Type B pancreatic cell (in vitro differentiated cells): ENCODE measurements at places on chromosomes 16 and 17.

DNA sequence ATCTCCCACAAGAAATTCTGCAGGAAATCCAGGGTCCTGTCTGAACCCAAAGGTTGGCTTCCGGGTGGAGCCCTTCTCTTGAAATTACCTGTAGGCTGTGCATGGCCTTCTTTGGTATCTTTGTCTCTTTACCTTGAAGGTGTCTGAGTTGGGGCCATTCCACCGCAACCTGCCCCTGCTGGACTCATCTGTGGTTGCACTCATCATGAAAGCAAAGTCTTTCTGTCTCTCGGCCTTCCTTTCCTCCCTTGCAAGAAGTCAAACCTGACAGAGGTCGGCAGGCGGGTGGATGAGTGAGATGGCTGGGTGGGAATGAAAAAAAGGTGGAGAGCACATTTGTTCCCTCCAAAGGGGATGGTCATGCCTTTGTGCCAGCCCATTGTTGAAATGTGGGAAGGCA lies 25.1 kb downstream of the SALL1 start:
- no peak for DNase-seq

- DNase-seq = no peak
These were observed 148.1 kb downstream of the MRM1 start for GRCh38 chr17:36749493-36749892.

DNA sequence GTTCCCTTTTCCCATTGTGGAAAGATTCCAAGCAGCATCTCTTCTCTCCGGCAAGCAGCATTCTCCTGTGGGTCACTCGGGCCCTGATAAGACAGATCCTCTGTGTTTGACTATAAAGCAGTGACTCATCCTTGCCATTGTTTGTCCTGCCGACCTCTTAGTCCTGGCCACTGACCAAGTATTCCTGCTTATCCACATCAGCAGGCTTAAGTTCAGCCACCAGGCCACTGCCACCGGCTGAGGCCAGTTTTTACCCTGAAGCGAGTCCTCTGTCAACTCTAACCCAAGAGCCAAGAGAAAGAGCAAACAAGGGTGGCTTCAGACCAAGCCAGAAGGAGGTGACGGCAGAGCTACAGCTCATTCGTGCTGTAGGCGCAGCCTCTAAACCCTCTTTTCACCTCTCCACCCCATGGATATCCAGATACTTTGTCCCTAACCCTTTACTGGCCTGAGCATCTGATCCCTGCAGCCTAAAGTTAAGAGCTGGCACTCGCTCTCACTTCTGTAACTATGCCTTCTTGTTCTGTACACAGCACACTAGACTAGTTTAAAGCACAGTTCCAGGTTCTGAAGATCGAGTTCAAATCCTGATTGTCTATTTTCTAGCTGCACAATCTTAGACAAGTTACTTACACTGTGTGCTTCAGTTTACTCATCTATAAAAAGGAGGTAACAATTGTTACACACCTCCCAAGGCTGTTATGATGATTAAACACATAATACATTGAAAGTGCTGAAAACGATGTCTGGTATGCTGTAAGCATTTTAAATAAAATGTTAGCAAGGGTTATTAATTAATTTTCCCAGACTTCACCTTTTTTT lies 31.0 kb downstream of the SOX9 start:
- DNase-seq = no peak

GRCh38 chr17:48701864-48702532 lies 20.3 kb downstream of the PRAC1 start:
- no peak for DNase-seq

DNA sequence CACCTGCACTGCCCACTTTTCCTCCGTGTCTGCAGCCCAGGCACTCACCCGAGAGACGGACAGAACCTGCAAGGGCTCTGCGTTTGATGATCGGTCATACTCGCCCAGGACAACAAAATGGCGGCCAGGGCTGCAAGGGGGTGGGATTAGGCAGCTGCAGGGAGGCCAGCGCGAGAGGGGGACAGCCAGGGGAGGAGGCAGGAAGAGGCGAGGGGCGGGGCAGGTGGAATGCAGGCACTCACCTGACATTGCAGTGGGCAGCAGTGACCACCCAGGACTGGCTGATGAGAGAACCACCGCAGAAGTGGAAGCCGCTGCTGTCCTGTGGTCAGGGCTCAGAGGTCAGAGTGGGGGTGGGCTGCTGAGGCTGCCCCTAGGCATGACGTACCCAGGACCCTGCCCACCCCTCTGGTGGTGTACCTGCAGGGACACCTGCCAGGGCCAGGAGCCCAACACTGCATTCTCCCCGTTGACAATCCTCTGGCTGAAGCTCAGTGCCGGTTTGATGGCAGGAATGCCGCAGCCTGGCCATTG lies 917 bp downstream of the CTRL start:
- no peak for DNase-seq

GRCh38 chr16:8660841-8661301 lies 13.5 kb upstream of the ABAT start:
- DNase-seq = no peak

GRCh38 chr17:42129109-42129837 lies 6.7 kb downstream of the HSPB9 start:
- DNase-seq = no peak

- DNase-seq = no peak
These were observed 80.9 kb downstream of the PARN start for GRCh38 chr16:14548933-14549788.

DNA sequence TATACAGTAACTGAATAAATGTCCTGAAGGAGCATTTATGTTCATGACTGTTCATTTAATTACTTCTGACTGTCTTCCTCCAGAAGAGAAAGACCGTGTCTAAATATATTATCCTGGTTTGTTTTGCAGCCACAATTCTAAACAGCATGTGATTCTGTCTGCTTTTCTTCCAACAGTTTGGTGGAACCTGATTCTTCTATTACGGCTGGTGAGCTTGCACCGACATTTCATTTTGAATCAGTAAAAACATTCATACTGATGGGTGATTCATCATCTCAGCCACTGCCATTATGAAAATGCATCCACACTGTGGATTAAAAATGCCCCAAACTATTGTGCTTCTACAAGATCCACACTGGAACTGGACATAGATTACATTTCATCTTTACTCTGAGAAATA lies 16.9 kb downstream of the KNOP1 start:
- DNase-seq = no peak

- no peak for DNase-seq
These were observed 70.5 kb downstream of the CFDP1 start for GRCh38 chr16:75362846-75363245.

DNA sequence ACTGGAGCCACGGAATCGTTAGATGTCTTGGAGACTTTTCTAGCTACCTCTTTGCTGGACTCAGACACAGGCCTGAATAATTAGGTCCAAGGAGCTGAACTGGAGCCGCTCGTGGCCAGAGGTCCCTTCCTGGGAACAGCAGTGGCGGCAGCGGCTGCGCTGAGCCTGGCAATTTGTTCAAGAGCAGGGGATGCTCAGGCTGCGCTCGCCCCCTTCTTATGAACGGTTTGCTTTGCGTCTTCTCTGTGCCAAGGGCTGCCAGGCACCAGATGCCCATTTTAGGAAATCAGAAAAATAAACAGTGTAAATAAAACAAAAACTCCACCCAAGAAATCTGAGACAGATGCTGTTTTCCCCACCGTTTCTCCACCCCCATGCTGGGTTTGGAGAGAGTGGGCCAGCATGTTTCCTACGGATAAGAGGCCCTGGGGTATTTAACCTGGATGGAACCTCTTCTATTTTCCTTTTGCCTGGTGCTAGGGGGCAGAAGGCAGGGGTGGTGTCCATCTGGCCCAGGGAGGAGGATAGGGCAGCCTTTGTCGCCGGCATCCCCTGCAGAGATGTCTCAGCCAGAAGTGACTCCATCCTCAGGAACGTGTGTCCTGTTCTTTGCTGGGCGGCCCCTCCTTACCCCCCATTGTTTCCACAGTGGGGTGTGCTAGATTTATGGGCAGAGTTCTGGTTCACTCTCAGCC lies 163.4 kb downstream of the SEC14L1 start:
- no peak for DNase-seq

DNA sequence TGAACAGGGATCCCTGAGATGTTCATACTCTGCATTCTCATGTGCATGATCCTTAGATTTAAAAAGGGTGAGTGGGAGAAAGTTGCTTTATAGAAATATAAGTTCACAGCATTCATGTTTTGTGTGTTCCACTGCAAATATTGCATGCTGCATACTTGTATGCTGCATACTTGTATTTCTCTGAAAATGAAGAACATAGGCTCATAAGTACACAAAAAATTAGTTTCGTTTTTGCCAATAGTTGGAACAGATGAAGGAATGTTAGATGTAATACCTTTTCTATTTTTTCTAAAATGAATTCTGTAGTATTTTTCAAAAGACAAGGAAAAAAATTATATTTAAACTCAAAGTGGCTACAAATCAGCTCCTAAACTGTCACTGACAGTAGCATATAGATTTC lies 79.0 kb downstream of the NFAT5 start:
- no peak for DNase-seq

- no peak for DNase-seq
These were observed 78.4 kb downstream of the KATNIP start for GRCh38 chr16:27628241-27628942.

- DNase-seq = no peak
These were observed 8.5 kb upstream of the PRSS22 start for GRCh38 chr16:2866431-2866830.

GRCh38 chr17:48246612-48247011 lies 139.0 kb downstream of the SNX11 start:
- no peak for DNase-seq

GRCh38 chr17:50629902-50630301 lies 4.8 kb upstream of the ABCC3 start:
- no peak for DNase-seq

GRCh38 chr17:39599665-39600231 lies 8.0 kb downstream of the NEUROD2 start:
- no peak for DNase-seq

DNA sequence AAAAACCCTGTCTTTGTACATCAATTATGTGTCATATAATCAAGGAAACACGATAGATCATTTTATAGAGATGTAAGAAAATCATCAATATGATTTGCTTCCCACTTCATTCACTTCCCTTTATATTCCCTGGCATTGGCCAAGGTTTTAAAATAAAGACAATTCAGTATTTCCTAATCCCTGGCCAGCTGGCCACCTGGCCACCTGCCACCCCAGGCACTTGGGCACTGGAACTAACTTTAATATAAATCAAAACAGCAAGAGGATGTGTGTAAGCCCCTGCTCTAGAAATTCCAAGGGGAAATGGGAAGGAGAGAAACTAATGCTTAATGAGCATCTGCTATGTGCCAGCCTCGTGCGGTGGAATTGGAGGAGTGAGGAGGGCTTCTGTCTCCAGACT lies 58.6 kb upstream of the TOB1 start:
- DNase-seq = no peak

- DNase-seq = no peak
These were observed 3.5 kb downstream of the MGAT5B start for GRCh38 chr17:76871668-76872067.

- no peak for DNase-seq
These were observed 387.4 kb downstream of the CPPED1 start for GRCh38 chr16:12416136-12416787.

GRCh38 chr17:20156196-20157000 lies 147.2 kb downstream of the SPECC1 start:
- DNase-seq = peak; percentile 73

GRCh38 chr17:29883497-29883896 lies 46.5 kb downstream of the SSH2 start:
- no peak for DNase-seq

DNA sequence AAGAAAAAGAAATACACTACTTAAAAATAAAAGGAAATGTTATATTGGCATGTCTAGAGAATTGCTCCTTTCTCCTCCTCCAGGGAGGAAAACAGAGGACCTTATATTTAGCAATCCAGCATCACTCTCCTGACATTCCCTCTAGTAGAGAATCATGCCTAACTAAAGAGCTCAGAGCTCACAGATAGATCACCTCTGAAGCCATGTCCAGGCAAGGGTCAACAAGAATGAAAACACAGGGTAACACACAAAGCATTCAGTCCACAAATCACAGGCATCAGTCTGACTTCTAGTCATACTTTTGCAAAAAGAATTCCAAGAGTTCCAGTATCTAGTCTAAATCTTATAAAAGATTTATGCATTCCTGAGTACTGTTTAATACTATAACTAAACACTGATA lies 4.4 kb upstream of the HASPIN start:
- no peak for DNase-seq

DNA sequence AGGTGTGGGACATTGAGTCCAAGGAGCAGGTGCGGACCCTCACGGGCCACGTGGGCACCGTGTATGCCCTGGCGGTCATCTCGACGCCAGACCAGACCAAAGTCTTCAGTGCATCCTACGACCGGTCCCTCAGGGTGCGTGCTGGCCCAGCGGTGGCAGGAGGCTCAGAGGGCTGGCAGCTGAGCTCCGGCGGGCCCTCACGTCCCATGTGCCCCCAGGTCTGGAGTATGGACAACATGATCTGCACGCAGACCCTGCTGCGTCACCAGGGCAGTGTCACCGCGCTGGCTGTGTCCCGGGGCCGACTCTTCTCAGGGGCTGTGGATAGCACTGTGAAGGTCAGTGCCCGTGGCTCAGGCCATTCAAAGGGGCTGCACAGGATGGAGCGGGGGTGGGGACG lies 20.4 kb downstream of the CASKIN1 start:
- DNase-seq = no peak

GRCh38 chr17:15341385-15341849 lies at the start of gene TEKT3:
TEKT3 (minus strand) TSS chr17:15341597; CDS start chr17:15331585, 10,012 bp downstream.
- peak; percentile 82 for DNase-seq

GRCh38 chr17:47975189-47975822 lies 4.4 kb downstream of the CDK5RAP3 start:
- no peak for DNase-seq

DNA sequence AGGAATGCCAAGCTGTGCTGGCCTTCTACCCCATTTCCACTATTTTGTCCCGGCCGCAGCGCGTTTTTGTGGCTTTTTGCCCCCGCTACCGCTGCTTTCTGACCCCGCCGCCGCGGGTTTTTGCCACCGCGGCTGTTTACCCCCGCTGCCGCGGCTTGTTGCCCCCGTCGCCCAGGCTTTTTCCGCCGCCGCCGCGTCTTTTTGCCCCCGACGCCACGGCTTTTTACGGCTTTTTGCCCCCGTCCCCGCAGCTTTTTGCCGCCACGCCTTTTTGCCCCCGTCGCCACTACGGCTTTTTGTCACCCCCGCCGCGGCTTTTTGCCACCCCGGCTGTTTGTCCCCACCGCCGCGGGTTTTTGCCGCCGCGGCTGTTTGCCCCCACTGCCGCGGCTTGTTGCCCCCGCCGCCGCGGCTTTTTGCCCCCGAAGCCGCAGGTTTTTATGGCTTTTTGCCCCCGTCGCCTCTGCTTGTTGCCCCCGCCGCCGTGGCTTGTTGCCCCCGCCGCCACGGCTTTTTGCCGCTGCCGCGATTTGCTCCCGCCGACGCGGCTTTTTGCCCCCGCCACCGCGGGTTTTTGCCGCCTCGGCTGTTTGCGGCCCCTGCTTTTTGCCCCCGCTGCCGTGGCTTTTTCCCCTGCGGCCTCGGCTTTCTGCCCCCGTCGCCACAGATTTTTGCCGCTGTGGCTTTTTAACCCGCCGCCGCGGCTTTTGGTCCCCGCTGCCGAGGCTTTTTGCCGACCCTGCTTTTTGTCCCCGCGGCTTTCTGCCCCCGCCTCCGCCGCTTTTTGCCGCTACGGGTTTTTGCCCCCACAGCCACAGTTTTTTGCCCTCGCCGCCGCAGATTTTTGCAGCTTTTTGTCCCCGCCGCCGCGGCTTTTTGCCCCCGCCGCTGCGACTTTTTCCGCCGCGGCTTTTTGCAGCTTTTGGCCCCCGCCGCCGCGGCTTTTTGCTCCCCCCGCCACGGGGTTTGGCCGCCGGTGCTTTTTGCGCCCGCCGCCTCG lies 520.4 kb upstream of the WSB1 start:
- DNase-seq = no peak
